ENCODE measurements at places on chromosomes 2 and 18.

DNA sequence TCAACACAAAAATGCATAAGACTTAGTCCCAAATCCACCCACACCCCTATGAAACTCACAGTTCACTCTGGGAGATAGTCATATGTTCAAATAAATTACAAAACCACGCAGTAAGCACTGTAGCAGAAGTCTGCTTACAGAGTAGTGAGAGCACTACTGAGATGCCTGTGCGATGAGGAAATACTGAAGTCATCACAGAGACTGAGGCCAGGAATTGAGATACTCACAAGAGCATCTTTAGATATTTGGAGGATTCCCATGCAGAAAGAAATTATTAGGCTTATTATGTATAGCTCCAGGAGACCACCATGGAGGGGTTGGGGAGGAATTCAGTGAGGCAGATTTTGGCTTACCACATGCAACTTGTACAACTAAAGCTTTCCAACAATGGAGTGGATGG lies 82.3 kb downstream of the ANTXR1 start:
- no peak for DNase-seq

- DNase-seq, result no peak
Observed at GRCh38 chr2:26770986-26771586, 7.0 kb downstream of the SLC35F6 start.

DNA sequence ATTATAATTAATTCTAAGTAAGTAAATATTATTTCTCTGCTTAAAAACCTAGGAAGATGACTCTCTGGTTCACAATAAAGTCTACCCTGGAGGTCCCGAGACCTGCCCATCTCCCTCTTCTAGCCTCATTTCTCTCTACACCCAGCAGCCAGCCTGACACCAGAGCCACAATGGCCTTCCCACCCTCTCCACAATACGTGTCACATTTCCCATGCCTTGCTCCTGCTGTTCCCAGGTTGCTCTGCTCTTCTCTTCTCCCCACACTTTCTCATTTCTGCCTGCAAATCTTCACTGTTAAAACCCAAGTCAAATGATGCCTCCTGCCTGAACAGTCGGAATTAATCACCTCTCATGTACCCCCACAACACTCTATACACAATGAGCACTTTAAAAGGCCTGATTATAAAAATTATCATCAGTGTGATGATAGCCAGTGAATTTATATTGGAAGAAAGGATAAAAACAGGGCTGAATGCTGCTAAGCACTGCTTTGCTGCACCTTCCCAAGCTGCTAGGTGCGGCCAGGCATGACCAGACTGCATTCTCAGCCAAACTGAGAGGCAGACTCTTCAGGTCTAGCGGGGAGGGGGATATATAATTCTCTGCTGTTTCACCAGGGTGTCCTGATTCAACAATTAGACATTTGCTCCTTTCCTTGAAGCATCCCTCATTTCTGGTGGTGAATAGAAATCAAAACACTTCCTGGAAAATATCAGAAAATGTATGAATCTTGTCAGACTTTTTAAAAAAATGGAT lies 160.6 kb downstream of the DTNA start:
- no peak for DNase-seq

- no peak for DNase-seq
Observed at GRCh38 chr2:172273910-172274571, 153.3 kb upstream of the ITGA6 start.

- DNase-seq, result no peak
Observed at GRCh38 chr18:48841381-48842258, 109.1 kb downstream of the SMAD7 start.

DNA sequence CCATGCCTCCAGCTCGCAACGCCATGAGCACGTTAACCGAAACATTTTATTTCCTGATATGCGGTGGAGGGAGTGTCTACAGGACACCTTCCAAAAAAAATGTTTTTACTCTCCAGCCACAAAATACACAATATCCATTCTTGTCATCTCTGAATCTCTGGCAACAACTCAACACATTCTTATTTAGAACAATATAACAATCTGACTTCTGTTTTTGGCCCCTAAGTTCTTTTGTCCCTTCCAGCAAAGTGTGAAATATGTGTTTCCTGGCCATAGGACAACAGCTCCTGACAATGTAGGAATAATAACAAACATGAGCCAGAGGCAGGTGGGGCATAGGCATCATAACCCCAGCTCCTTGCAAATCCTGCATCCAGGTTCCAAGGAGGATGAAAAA lies 163.0 kb downstream of the DDX1 start:
- no peak for DNase-seq

GRCh38 chr18:10057401-10057893 lies 143.6 kb downstream of the VAPA start:
- DNase-seq, result no peak

- DNase-seq, result no peak
Observed at GRCh38 chr2:63617366-63617765, 28.6 kb downstream of the MDH1 start.

- DNase-seq, result no peak
Observed at GRCh38 chr2:173740639-173741038, 224.5 kb downstream of the SP3 start.

DNA sequence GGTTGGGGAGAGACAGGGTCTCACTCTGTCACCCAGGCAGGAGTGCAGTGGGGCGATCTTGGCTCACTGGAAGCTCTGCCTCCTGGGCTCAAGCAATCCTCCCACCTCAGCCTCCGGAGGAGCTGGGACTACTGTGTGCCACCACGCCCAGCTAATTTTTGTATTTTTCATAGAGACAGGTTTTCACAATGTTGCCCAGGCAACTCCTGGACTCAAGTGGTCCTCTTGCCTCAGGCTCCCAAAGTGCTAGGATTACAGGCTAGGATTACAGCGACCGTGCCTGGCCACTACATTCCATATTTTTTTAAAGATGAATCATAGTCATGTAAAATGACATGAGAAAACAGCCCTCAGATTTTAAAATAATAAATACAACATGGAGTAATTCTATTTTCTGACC lies 32.3 kb downstream of the CWC22 start:
- DNase-seq, result no peak

DNA sequence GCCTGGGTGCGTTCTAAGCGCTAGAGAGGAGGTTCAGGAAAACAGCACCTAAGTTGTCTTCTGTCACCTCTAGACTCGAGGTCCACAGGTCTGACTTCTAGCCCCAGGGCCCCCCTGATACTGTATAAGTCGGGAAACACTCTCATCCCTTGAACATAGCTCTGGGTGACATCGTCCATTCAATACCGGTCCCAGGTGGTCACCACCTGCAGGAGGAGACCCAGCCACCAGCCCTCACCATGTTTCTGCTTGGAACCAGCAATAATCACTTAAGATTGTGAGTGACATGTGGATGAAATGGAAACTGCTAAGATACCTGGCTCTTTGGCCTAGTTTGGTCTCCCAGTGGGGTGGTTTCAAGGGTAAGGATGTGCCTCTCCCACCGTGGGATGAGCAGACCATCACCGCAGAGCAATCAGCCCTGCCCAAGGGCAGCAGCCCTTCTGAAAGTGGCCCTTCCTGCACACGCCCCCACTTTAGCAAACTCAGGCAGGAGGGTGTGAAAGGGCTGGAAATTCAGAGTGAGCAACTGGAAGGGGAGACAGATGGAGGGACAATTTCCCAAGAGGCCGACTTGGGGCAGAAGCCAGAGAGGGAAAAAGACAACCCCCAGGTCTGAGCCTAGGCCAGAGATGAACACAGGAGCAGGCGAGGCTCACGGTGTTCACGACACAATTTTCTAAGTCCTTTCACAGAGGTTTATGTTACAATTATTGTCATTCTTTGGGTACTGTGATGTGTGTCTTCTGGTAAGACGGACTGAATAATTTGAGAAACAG lies 95.2 kb downstream of the ZNF516 start:
- no peak for DNase-seq

- no peak for DNase-seq
Observed at GRCh38 chr2:120558847-120559246, 176.8 kb upstream of the GLI2 start.

DNA sequence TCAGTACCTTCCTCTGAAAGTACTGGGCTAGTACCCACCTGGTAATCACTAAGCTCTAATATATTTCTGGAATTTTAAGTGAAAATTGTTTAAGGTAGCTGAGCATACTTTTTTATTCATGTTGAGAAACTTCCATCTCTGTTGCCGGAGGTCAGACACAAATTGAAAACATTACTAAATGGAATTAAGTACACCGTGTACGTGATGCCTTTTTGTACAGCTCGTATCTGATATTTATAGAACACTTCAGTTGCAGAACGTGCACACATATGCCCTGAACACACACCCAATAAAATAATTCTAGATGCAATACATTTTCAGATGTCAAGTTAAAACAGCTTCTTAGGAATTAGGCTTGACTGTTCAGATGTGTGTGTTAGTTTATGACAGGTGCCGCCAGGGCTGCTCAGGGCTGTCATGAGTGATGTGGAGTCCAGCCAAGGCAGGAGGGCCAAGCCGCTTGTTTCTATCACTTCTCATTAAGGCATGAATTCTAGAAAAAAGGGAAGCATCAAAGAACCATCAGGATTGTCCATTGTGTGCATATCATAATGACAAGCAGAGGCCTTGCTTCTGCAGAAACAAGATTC lies 80.9 kb upstream of the FOSL2 start:
- DNase-seq, result no peak

DNA sequence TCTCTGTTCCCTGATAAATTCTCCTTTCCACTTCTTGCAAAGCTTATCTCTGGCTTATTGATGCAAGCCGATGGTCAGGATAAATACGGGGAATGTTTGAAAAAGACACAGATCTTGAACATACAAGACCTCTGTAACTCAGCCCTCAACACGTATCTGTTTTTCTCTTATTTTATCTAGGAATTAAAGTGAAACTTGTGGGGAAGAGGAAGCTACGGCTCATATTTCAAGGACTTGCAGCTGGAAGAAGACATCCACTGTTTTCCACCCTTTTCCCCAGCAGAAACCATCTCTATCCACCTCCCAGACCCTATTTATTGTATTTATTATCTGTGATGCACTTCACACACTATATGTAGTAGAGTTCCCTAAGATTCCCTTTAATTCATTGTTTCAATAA lies 98.4 kb upstream of the TANK start:
- no peak for DNase-seq

DNA sequence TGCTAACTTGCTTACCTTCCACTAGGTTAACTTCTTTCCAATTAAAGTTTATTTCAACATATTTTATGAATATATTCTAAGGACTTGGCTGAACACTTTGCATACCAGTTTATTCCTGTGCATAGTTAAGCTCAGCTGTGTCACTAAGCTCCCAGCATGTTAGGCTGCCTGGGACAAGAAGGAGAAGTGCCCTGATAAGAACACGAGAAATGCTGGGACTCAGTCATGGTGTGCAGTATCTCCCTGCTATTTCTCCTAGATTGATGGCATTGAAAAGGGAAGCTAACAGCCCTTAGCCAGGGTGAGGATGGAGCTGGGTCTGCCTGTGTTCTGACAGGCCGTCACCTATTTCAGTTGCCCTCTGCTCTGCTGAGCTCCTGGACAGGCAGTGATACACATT lies 164.3 kb downstream of the TRABD2A start:
- DNase-seq, result no peak

DNA sequence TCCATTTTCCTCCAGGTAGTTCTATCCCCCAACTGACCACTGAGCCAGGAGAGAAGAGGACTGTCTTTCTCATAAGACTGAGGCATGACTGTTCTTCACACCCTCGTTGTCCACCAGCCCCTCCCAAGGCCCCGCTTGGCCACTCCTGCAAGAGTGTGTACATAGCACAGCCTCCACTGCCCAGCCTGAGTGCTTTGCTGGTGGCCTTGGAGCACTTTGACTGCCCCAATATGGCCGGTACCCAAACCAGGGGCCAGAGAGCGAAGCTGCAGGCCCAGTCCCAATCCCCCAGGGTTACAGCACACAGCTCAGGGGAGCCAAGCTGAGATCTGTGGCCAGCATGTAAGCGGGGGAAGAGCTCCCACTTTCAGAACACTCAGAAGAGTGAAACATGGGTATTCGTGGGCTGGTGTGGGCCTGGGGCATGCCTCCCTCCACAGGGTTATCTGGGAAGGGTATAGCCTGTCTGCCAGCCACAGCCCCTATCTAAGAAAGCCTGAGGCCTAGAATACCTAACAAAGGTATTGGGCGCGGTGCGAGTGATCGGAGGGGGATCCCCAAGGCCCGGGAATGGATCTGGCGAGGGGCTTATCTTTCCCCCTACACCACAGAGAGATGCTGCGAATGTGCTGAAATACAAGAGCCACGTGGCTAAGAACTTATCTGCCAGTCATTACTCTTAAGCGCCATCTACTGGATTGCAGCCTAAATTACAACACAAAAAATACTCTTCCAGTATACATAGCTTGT lies 163.8 kb downstream of the WDPCP start:
- no peak for DNase-seq

GRCh38 chr18:11823545-11823944 lies 27.7 kb upstream of the CHMP1B start:
- no peak for DNase-seq

GRCh38 chr2:210177769-210178168 lies 6.6 kb upstream of the KANSL1L start:
- DNase-seq, result no peak

DNA sequence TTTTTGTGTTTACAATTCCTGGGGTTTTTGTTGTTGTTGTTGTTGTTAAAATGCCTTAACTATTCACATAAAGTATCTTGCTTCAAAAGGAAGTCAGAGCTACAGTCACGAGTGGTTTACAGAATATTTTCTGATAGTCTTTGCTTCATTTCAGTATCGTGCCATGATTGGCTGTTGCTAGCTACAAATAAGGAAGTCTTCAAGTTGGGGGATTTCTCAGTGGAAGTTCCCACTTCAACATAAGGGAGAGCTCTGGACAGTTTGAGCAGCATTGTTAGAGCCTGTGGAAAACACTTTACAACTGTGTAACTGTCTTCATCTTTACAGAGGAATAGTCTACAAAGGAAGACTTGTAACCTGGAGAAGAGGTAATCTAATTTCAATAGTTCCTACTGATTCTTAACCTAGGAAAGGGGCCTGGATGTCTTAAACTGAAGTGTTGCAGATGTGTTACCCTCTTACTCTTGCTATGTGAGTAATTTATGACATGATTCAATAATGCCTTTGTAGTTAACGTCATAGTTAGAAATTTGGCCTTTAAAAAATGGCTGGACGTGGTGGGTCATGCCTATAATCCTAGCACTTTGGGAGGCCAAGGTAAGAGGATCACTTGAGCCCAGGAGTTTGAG lies 23.4 kb upstream of the TANK start:
- peak; percentile 14 for DNase-seq

DNA sequence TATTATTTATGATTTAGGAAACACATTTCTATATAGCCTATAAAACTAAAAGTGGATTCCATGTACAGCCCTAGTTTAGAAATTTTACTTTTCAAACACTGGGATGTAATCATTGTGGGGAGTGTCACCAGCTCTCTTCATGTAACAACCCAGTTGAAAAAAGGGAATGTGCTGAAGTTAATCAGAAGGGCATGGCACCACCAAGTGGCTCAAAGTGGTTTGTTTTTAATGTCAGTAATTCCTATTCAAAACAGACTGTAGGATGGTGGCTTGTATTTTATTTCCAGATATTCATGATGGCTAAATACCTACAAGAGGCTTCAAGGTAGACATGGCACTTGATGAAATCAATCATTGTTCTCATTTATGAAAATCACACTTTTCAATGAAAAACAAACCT lies 58.1 kb upstream of the TMEM182 start:
- no peak for DNase-seq

DNA sequence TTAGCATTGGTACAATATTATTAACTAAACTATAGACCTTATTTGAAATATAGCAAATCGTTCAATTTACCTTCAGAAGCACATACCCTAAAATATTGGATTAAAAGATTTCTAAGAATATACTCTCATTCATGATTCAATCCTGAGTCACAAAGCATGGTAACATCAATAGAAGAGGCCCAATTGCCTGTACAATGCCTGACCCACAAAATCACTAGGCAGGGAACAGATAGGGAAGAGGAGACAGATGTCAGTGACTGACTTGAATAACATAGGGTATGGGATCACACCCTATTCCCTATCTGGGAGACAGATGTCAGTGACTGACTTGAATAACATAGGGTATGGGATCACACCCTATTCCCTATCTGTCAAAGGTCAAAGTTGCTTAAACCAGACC lies 611.6 kb upstream of the VRK2 start:
- DNase-seq, result no peak

Measured in activated CD4-positive, CD25-positive, alpha-beta regulatory T cell treated with anti-CD3 and anti-CD28 coated beads, Interleukin-2, amount 50 U/mL, for 16 hours (primary cell).